NCI-H1694 treated with DMSO at 0.1 percent for 48 hours (cell line): ENCODE measurements at places on chromosomes 16 and 17.

DNA sequence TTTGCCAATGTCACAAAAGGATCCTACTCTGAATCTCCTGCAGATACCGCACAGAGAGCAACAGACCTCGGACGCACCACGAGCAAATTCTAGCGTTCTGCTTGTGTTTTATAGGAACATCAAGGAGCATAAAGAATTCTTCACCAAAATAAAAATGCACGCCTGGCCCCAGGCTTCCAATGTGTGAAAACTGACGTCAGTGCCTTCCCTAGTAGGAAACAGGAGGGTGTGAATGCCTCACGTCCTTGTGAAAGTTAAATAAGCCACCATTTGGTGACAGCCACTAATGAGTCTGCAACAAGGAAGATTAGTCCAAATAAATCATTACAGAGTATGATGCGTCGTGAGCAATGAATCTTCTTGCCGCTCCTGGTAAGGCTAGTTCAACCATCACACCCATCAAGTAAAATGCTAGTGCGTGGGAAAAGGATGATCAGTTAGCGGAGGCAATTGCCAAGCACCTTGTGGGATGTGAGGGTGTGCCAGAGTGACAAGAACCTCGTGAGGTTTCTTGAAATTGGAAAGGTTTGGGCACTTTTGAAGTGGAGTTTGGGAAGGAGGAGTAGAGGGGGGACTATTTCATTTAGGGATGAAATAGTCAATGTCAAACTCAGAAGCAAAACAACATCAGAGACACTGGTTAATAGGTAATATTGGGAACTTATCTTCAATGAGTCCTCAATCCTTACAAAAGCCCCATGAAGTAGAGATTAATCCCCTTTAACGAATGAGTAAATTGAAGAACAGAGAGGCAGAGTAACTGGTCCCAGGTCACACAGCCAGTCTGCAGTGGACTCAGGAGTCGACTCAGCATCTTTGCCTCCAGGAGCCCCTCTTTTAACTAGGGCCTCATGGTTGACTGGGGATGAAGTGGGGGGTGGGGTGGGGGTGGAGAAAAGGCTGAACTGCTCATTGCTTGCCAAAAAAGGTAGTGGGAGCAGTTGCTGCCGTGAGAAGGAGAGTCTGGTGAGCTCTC, 238.8 kb downstream of the SLC39A11 start:
- DNase-seq: no peak

- DNase-seq: no peak
Observed at GRCh38 chr17:47192554-47192953, 3.5 kb upstream of the CDC27 start.

DNA sequence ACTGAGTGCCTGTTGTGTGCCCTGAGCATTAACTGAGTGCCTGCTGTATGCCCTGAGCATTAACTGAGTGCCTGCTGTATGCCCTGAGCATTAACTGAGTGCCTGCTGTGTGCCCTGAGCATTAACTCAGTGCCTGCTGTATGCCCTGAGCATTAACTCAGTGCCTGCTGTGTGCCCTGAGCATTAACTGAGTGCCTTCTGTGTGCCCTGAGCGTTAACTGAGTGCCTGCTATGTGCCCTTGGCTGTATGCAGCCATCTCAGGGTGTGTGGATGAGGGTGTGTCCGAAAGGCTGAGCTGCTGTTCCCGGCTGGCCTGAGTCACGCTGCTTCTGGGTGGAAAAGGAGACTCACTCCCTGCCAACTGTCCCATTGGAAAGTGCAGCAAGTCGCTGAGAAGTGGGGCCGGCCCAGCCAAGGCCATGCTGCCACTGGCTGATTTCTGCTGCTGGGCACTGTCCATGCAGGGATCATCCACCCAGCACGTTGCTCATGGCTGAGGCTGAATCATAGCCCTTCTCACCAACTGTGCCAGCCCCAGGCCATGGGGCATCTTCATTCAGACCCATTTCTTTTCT, 113.8 kb downstream of the OR1D5 start:
- no peak for DNase-seq

DNA sequence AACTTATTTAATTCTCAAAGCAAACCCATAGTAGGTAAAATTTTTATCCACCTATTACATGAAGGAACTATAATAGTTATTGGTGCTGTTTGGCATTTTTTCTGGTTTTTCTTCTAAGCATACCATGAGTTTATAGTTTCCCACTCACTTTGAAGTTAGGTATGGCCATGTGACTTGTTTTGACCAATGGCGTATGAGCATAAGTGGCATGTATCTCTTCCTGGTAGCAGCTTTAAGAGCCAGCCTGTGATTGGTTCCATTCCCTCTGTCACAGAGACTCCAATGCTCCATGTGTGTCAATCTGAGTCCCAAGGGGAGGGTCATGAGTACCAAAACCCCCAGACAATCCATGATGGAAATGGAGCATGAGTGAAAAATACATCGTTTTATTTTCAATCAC, 282.9 kb upstream of the N4BP1 start:
- no peak for DNase-seq

GRCh38 chr16:68397710-68398201, 50.6 kb downstream of the SMPD3 start:
- no peak for DNase-seq
